ENCODE measurements at places on chromosomes 7 and 10.
A peak's percentile ranks its signal among the peaks of the same experiment; 100 is the strongest.

- peak; percentile 17 for DNase-seq
These were observed 92.1 kb upstream of the SAMD8 start for GRCh38 chr10:75019370-75019769.

GRCh38 chr10:15858861-15859281 is 1.4 kb downstream of the MINDY3 start:
- no peak for DNase-seq

DNA sequence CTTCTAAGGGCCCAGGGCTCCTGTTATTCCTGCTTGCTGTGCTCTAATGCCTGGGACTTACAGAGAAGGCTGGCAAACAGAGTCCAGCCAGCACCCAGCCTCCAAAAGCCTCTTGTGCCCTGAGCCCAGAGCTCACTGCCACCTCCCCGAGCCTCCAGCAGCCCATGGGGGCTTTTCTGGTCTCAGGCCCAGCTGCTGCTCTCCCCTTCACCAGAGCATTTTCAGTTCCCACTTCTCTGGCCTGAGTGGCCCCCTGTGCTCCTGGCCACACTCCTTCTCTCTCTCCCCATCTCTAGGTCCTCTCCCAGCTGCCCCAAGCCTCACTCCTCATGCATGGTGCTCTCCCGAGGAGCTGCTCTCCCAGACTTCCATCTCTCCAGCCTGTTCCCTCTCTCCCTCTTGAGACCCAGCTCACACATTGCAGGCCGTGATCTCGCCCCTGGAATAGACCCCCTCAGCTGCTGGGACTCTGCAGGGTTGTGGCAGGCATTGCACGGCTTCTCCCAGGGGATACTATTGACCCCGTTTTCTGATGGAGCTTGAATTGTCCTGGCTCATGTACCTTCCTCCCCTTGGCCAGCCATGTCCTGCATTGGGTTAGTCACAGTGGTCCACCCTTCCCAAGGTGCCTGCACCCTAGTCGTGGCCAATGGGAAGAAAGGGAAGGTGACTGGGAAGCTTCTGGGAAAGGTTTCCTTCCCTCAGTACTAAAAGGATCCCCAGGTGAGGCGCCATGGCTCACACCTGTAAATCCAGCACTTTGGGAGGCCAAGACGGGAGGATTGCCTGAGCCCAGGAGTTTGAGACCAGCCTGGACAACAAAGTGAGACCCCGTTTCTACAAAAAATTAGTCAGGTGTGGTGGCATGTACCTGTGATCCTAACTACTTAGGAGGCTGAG is 9.0 kb upstream of the RASSF4 start:
- no peak for DNase-seq

DNA sequence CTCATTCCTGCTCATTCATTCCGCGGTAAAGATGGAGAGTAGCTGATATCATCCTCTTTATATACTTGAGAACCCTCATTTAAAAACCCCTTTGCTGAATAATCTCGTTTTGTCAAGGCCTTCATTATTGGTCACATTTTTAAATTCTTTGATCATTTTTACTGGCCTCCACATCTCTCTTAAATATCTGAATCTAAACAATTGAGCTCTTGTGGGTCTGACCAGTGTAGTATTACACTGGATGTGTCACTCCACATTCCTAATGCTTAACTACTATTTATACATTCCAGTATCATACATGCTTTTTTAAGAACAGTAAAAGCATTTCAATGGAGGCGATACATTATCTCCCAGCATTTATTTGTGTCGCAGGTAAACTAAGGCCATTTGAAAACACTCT is 12.6 kb upstream of the PRPS1L1 start:
- no peak for DNase-seq

DNA sequence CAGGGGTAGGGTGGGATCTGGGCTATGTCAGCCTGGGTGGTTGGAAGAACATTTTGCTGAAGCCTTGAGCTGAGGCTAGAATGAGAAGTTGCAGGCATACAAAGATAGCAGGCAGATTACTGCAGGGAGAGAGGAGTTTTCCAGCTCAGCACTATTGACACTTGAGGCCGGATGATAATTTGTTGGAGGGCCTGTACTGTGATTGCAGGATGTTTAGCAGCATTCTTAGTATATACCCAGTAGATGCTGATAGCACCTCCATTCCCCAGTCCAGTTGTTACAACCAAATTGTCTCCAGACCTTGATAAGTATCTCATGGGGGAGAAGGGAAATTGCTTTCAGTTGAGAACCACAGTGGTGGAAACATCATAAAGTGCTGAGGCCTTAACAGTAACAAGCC is 158.6 kb upstream of the CHRM2 start:
- no peak for DNase-seq
